ENCODE measurements at places on chromosomes 3 and 15.

GRCh38 chr3:126465928-126466544 lies 9.7 kb downstream of the ZXDC start:
- DNase-seq, result no peak

- DNase-seq, result no peak
Observed at GRCh38 chr3:173875790-173876189, 478.2 kb downstream of the NLGN1 start.

GRCh38 chr15:89827829-89828228 lies 13.2 kb upstream of the ANPEP start:
- no peak for DNase-seq

- peak; percentile 32 for DNase-seq
Observed at GRCh38 chr15:77840991-77841775, 208.5 kb upstream of the LINGO1 start.

GRCh38 chr3:183508821-183509220 lies 46.7 kb downstream of the KLHL6 start:
- DNase-seq, result no peak

- no peak for DNase-seq
Observed at GRCh38 chr3:50581459-50581842, 12.1 kb downstream of the HEMK1 start.

- peak; percentile 83 for DNase-seq
Observed at GRCh38 chr3:115518100-115518852, 105.0 kb upstream of the GAP43 start.

DNA sequence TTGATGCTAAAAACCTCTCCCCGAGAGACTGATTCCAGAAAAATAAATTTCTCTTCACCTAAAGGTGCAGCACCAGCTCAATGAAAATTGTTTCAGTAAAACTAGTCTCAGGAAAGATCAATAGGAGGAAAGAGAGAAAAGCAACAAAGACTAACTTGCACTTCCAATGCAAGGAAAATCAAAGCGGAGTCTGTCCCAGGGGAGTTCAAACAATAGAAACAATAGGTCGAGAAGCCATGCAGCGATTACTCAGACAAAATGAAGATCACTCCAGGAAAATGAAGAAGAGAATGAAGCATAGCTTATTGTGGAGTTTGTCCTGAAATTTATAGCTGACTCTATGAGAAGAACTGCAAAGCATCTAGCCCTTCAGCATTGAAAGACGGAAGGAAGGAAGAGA lies 105.1 kb upstream of the FRMD4B start:
- DNase-seq, result no peak

All from fibroblast of skin of left biceps (primary cell).